Nephron progenitor cell (in vitro differentiated cells): ENCODE measurements at places on chromosomes 13 and 19.
A peak's percentile ranks its signal among the peaks of the same experiment; 100 is the strongest.

- DNase-seq = peak; percentile 29
Measured at GRCh38 chr19:12364391-12365235, 870 bp downstream of the ZNF442 start.

DNA sequence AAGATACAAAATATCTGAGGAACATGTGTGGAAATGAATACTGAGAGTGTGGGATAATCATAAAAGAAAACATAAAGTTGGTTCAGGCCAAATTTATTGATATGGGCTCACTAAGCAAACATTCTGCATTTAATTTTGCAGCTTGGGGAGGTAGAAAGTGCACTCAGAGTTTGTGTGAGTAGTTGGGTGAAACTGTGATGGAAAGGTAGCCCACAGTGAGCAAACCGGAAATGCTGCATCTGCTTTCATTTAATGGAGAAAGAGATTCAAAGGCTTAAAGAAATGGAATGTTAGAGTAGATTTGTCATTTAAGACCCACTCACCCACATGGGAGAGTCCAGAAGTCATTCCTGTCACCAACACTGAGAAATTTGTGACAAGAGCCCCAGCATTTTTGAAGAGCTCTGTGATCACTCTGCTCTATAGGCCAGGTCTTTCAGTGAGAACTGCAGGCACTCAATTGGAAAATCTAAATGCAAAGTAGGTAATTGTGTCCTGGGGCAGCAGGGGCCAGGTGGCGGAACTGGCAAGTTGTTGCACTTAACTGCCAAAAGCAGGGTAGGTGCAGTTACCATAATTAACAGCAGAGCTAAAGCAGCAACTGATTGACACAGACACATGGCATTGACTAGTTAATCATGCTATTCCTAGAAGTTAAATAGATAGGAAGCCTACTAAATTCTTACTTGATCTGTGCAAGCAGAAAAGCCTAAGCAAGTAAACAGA lies 1228.3 kb upstream of the PCDH20 start:
- no peak for DNase-seq

- no peak for DNase-seq
Measured at GRCh38 chr19:34975056-34975455, 11.0 kb upstream of the ZNF792 start.

DNA sequence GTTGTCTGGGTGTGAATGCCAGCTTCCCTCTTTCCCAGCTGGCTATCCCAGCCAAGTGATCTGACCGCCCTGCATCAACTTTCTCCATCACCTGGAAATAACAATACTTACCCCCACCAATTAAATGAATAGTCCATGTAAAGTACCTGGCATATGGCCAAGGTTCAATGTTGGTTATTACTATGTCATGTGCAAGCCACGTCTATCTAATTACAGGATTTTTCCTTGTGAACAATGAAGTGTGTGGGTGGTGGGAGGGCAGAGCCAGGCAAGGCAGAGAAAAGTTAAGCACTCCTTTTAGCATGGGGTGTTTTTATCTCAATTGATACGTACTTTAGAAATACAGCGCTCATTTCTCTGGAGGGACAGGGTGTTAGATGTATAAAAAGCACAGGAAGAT lies 121.1 kb downstream of the NHLRC3 start:
- no peak for DNase-seq

- DNase-seq = peak; percentile 62
Measured at GRCh38 chr19:3389876-3390371, 23.5 kb downstream of the NFIC start.

DNA sequence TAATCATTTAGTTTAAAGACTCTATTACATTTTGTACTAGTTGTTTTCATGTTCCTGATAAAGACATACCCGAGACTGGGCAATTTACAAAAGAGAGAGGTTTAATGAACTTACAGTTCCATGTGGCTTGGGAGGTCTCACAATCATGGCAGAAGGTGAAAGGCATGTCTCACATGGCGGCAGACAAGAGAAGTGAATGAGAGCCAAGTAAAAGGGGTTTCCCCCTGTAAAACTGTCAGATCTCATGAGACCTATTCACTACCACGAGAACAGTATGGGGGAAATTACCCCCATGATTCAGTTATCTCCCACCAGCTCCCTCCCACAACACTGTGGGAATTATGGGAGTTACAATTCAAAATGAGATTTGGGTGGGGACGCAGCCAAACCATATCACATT lies 129.2 kb downstream of the PAN3 start:
- DNase-seq = no peak

DNA sequence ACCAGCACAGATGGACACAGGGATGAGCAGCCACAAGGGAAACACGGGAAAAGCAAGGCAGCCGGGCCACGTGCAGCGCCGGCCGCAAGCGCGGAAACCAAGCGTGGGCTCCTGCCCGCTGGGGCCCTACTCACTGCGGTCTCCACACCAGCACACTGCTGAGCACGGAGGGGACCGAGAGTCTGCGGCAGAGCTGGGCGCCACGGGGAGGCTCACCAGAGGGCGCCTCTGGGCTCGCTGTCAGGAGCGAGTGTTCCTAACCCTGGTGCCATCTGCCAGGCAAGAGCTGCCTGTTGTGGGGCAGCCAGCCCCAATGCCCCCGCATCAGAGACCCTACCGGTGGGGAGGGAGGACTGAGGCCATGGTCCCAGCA lies 26.5 kb downstream of the MPND start:
- DNase-seq = peak; percentile 37

DNA sequence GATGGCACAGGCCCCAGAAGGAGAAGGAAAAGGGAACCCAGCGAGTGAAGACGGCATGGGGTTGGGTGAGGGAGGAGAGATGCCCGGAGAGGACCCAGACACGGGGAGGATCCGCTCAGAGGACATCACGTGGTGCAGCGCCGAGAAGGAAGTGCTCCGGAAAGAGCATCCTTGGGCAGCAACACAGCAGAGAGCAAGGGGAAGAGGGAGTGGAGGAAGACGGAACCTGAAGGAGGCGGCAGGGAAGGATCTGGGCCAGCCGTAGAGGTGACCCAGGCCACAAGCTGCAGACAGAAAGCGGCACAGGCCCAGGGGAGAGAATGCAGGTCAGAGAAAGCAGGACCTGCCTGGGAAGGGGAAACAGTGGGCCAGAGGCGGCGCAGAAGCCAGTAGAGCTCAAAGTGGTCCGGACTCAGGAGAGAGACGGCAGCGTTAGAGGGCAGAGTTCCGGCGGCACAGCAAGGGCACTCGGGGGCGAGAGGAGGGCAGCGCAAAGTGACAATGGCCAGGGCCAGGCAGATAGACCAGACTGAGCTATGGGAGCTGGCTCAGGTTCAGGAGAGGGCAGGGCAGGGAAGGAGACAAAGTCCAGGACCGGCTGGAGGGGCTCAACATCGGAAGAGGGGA lies 1.1 kb downstream of the PPP1R12C start:
- peak; percentile 15 for DNase-seq

- no peak for DNase-seq
Measured at GRCh38 chr19:5149932-5150901, 181.3 kb downstream of the KDM4B start.

DNA sequence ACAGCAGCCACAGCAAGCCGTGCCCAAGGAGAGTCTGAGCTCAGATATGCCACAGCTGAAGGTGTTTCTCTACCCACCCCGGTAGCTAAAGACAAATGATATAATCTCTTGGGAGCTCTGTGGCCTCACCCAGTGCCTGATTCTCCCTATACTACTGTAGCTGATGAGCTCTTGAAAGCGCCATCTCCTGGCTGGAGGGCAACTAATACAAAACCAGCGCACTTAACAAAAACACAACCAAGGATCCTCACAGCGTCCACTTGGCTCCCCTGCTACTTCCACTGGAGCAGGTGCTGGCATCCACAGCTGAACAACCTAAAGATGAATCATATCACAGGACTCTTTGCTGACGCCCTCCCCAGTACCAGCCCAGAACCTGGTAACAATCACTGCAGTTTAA lies 1212.0 kb downstream of the PCDH17 start:
- no peak for DNase-seq

- DNase-seq = no peak
Measured at GRCh38 chr13:50414640-50415039, 399.4 kb downstream of the KCNRG start.

- no peak for DNase-seq
Measured at GRCh38 chr19:3620817-3621547, 5.6 kb downstream of the CACTIN start.

DNA sequence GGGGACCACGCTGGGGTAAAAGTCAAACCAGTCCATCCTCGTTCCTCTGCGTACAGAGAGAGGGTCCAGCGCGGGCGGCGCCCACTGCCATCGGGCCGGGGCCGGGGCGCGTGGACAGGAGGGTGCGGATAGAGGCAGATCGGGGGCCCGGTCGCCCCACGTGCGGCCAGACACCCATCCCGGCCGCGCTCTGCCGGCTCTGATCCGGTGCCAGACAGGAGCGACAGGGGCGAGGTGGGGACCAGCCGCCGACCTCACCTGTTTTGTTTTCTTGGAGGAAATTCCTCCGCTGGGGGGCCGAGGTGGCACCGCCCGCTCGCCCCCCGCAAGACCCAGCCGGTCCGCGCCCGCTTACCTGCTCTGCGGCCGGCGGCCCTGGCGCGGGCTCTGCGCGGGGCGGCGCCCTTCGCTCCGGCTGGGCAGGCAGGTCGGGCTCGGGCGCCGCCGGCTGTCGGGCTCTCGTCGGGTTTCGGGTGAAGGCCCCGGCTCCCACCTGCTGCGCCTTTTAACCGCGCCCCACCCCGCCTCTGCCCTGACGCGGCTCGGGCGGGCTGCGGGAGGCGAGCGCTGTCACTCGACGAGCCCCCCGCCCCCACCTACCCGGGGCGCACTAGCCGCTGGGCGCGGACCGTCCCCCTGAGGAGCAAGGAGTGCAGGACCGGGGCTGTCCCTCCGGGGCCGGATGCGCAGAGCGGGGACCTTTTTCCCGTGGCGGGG lies at the start of gene GJB6:
Gene GJB6 (minus strand): TSS at position 481 of the 717 bp plus-strand sequence. CDS start 8,839 bp downstream, outside the sequence.
- peak; percentile 67 for DNase-seq

GRCh38 chr13:51211910-51212309 lies 10.3 kb upstream of the FAM124A start:
- DNase-seq = no peak

- no peak for DNase-seq
Measured at GRCh38 chr13:77434289-77434688, 101.2 kb upstream of the SCEL start.

- peak; percentile 56 for DNase-seq
Measured at GRCh38 chr13:52851137-52851962, 2.9 kb upstream of the PCDH8 start.

GRCh38 chr19:15113245-15114152 lies 6.3 kb downstream of the SYDE1 start:
- DNase-seq = no peak

DNA sequence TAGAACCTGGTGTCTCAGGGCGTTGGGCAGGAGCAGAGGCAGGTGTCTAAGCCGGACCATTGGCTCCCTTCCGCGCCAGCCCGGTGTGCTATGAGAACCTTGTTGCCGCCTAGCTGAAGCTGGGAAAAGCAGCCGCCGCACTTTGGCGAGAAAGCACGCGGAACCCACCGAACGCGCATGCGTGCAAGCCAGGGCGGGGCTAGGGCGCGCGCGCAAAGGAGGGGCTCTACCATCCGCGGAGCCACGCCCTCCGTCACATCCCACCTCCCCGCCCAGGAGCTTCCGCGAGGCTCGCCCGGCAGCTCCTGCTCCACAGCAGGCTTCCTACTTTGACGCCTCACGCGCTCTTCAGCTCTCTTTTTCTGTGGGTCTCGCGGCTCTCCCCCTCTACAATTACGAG lies 51.3 kb downstream of the WDR87 start:
- no peak for DNase-seq

DNA sequence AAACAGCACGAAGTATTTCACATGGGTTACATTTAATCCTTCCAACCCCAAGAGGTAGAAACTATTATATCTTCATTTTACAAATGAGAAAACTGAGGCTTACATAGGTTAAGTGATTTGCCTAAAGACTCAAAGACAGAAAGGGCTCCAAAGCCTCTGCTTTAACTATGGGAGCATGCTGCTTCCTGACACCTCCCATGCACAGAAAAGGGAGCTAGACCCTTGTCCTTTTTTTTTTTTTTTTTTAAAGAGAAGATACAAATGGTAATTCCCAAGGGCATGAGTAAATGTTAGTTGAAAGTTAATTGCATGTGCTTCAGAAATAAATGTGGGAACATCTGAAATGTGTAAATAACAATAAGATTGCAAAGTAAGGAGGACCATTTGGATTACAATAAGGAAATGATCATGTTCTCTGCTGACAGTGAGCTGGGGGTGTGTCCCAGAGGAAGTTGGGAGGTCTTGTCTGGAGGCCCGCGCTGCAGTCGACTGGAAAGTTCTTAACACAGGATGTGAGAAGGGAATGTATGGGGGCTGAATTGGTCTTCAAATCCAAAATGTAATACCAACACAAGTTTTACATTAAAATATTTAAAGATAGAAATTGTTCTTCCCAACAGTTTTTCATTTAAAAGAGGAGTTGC lies 500.3 kb downstream of the KLF12 start:
- DNase-seq = no peak

GRCh38 chr19:39539165-39539517 lies 820 bp downstream of the EID2 start:
- no peak for DNase-seq

GRCh38 chr13:47890146-47890814 lies 110.8 kb downstream of the SUCLA2 start:
- no peak for DNase-seq

DNA sequence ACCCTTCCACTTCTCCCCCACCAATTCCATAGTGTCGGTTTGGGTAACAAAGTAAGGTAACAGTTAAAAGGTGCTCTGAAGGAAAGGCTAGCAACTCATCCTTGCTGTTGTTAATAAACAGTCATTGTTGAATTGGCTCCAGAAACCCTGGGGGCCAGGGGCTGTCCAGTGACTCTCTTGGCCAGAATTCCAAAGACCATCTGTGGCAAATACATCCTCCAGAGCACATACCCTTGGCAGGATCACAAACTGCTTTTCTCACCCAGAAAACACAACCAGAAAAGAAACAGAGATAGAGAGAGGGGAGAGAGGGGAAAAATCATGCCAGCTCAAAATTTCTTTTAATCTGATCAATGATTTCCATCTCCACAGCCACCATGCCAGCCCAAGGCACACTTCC lies 22.1 kb downstream of the CACNA1A start:
- DNase-seq = no peak

- DNase-seq = no peak
Measured at GRCh38 chr13:50310734-50311133, 295.5 kb downstream of the KCNRG start.

DNA sequence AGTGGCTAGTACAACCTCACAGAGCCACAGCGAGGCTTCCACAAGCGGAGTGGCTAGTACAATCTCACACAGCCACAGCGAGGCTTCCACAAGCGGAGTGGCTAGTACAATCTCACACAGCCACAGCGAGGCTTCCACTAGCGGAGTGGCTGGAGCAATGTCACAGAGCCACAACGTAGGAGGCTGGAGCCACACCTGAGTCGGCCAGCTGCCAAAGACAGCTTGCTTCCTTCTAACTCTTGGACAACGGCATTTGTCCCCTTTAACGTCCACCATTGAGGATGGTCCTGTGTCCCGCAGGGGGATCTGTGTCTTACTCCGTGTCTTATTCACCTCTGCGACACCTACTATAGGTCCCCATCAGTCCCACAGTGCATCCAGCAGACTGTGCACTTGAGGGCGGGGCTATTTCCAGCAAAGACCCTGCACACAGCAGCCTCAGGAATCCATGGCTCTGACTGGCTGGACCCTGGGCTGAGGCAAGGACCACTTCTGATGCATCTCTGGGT lies 3.7 kb downstream of the ZNF787 start:
- DNase-seq = no peak
